ENCODE measurements at places on chromosomes 12 and 14.

DNA sequence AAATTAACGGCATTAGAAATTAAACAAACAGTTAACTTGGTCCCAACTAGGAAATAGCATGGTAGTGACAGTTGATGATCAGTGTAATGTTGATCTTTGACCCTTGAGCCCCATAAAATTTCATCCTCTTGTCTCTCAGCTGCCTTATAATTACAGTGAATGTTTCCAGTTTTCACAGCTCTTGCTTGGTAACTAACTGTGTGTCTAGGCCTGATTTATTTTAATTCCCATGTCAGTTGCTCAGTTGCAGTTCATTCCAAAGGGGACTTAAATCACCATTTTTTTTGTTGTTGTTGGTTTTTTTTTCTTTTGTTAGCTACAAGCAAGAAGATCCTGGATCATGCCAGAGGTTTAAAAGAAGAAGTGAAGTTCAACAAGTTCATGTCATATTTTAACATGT is 1883.7 kb upstream of the FLRT2 start:
- no peak for DNase-seq

- DNase-seq: no peak
Measured at GRCh38 chr14:78135450-78135891, 34.7 kb upstream of the NRXN3 start.

DNA sequence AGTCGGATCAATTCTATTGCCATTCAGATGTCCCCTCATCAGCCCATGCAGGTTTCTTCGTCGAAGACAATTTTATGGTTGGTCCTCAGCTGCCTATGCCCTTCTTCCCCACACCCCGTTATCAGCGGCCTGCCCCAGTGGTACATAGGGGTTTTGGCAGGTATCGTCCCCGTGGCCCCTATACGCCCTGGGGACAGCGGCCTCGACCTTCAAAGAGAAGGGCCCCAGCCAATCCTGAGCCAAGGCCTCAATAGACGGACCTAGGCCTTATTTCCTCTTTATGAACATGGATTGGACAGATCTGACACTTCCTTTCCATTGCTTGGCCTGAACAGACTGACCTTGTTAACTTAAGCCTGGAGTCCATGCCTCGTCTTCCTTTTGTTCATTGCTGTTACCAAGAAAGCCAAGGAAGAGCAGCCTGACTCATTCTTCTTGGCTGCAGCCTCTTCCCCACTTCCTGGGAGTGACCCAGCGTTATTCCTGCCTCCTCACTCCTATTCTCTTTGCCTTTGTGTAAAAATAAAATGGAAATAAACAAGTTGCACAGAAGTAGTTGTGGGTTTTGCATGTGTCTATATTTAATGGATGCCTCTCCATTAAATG is 156.5 kb upstream of the AMIGO2 start:
- DNase-seq: no peak

DNA sequence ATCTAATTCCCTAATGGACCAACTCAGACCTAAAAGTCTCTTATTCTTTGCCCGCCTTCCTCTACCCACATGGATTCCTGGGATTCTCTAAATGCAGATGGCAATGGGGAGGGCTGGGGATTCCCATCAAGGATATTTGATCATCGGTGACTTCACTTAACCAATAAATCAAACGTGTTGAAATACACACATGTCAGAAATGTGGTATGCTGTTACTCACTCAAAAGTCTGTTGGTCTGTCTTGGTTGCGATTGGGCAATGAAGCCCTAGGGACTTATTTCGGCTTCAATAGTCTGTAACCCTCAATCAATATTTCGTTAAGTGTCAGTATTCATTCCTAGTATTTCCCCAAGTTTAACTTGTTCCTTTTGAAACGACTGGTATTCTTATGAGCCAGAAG is 117.2 kb upstream of the DIO3 start:
- no peak for DNase-seq

DNA sequence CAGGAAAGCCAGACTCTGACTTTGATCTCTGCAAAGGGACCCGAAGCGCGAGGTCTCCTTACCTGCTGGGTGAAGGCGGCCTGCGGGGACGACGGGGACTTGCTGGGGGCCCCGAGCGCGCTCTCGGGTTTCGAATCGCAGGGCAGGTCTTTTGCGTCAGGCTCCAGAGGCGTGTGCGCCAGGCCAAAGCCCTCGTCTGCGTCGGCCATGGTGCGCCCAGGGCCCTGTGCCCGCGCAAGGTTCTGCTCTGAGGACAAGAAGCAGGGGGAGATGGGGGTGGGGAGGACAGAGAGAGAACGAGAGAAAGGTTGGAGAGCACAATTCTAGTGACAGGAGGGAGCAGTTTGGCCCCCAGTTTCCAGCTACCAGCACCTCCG is 2.3 kb downstream of the TBX5 start:
- no peak for DNase-seq

GRCh38 chr12:48265777-48266176 is 62.7 kb upstream of the OR10AD1 start:
- no peak for DNase-seq

GRCh38 chr14:59394268-59394667 is 70.9 kb downstream of the GPR135 start:
- DNase-seq: no peak

GRCh38 chr12:122527478-122527944 is 462 bp downstream of the KNTC1 start:
- no peak for DNase-seq

GRCh38 chr14:24196071-24197055 is 1.1 kb upstream of the TM9SF1 start:
- DNase-seq: no peak

DNA sequence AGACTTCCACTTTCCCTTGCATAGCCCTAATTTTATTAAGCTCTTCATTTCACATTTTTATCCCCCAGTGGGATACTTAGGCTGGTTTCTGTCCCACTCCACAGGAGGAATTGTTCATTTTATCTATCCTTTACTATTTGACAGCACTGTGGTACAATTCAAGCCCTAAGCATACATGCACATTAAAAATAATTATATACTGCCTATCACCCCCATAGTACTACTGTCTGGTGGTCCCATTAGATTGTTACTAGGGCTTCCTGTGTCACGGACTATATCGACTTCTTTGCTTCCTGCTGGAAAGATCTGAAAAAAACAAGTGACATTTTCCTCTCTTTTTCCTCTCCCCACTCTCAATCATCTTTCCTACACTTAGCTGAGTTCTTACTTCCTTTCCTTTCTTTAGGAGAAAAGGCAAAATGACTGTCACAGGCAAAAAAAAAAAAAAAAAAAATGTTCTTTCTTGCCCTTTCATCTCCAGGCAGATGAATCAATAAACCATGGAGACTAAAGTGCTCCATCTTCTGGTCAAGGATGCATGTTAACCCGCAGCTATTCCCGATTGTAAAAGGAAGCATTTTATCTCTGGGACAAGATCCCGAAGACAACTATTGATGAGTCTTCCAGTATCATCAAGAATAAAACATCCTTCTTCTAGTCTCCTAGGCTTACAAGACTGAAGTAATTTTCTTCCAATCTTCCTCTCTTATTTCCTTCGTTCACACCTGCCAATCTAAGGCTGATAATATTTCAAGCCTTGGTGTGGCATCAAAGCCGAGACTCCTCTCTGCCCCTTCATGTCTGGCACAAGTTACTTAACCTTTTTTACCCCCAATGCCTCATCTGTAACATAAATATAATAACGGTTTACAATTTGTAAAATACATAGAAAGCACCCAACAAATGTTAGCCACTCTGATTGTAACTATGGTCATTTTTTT is 94.4 kb upstream of the PLEKHG7 start:
- DNase-seq: no peak

GRCh38 chr12:27778206-27778605 is 1.8 kb upstream of the KLHL42 start:
- DNase-seq: no peak

GRCh38 chr12:118448341-118448740 is 72.0 kb downstream of the SUDS3 start:
- no peak for DNase-seq

- no peak for DNase-seq
Measured at GRCh38 chr14:97625477-97625876, 828.3 kb downstream of the VRK1 start.

DNA sequence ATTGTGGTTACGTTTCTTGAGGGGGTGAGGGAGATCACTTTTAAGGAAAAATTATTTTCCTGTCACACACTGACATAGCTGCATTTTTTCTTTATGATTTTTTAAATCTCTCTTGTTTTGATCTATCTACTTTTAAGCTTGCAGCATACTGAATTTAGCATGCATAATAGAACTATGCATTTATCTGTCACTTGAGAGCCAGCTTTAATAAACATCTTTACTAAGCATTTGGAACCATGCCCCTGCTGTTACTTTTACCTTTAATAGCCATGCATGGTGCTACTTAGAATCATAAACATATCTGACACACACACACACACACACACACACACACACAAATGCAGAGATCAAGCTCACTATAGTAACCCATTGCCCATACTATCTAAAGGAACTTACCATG is 486.2 kb downstream of the NELL2 start:
- DNase-seq: no peak

DNA sequence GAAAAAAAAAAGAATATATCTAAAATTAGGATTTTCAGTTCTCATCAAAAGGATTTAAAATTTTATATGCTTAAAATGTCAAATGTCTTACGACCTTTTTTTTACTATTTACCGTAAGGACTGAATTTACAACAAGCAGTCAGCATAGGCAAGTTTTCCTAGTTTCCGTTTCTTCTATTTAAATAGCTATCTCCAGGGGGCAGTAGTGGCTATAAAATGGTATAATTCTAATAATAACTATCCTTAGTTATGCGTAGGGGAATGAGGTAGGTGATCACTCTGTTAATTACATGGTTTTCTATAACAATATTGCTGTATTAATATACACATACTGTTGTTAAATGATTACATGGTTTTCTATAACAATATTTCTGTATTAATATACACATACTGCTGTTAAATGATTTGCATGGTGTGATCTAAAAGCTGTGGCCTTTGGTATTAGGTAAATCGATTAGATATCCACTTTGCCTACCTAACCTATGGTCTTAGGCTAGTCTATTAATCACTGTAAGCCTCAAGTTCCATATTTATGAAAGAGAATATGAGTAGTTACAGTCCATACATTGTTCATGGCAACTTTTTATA is 217.7 kb upstream of the PDZRN4 start:
- DNase-seq: no peak

DNA sequence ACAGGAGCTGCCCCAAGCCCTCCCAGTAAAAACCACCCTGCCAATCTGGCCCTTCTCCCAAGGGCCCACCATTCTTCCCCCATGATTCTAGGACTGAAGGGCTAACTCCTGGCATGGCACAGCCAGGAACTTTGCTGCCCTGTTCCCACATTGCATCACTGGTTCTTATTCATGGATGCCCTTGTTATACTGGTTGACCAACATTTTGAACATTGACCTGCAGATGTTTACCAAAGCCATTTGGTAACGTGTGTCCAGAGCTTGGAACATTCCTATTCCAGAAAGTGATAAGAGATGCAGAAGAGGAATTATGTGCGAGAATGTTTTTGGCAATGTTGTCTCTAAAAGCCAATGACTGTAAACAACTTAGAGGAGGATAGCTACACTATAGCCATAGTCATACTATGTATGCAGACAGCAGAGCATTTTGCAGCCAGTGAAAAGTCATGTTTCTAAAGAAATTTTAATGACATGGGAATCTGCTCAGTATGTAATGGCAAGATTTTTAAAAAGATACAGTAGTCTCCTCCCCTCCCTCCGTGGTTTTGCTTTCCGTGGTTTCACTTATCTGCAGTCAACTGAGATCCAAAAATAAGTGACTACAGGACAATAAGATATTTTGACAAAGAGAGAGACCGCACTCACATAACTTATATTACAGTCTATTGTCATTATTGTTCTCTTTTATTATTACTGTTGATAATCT is 108.8 kb downstream of the DAAM1 start:
- no peak for DNase-seq

DNA sequence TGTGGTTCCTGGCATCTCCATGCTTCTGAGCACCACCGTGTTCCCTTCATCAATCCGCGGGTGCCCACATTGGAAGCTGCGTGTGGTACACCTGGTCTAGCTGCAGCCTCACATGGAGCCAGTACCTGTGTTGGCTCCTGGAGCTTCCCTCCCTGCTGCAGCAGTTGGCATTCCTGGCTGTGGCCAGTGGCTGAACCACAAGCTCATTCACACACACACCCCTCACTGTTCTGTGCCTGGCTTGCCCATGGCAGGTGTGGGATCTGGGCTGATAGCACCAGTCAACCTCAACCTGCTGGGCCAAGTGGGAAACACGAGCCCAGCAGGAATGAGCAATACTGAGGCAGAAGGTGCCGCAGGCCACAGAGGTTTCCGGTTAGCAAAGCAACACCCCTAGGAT is 256.2 kb upstream of the LRFN5 start:
- DNase-seq: no peak

DNA sequence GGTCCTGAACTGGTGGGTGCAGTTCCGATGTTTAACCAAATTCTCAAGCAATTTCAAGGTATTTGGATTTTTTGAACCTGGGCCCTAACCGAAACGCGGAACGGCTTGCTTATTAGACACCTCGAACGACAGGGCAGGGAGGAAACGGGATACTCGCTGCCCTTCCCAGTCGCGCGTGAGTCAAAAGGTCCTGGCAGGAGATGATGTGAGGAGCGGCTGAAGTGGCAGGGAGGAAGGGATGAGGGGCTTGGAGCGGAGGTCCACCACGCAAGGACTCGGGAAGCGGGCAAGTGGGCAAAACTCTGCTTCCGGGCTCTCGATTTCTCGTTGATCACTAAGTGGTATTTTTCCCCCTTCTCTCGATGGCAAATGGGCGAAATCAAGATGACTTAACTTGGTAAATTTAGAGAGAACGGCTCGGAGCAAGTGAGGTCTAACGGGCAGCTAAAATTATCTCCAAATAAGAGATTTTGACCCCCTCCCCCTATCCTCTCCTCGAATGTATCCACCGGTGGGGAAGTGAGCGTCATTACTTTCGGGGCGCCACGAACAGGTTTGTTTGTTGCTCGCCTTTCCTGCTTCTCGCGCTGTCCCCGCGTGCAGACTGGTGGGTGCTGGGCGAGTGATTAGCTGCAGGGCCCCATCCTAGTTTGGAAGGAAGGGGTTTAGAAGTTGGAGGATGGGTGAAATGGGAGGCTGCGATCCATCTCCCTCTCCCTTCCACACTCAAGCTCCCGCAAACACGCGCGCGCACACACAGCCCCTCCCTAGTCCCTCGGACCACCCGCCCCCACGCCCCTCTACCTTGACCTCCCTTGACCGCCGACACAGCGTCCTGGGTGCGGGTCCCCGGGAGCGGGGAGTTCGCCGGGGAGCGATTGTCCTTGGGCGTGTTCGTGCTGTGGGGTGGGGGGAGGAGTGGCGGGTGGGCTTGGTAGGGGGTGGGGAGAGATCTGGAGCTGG is 986 bp upstream of the NTF3 start:
- DNase-seq: no peak

GRCh38 chr12:49041881-49042484 is 18.6 kb downstream of the KMT2D start:
- DNase-seq: no peak

- DNase-seq: no peak
Measured at GRCh38 chr12:25824734-25825133, 133.7 kb upstream of the RASSF8 start.
